CD4-positive, alpha-beta T cell treated with Interleukin-1 beta for 1 hour (primary cell): ENCODE measurements at places on chromosomes 1 and 21.
A peak's percentile ranks its signal among the peaks of the same experiment; 100 is the strongest.

GRCh38 chr1:224185208-224185607 is 2.2 kb downstream of the DEGS1 start:
- no peak for DNase-seq

DNA sequence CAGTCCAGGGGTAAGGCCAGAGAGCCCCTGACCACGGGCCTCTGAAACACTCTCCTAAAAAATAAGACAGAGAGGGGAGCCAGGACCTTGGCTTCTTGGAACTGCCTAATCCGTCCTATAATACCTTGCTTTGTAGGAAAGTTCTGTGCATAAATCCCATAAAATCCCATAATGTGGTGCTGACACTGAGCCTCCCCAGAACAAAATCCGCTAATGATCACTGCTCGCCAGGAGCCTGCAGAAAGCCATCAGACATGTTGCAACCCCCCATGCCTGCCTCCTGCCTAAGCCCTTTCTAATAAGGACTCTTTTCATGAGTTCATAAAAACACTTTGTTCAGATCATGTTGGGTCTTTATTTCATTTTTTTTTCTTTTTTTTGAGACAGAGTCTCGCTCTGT is 9.3 kb upstream of the DHRS3 start:
- no peak for DNase-seq

GRCh38 chr1:218813237-218813636 is 360.4 kb upstream of the LYPLAL1 start:
- DNase-seq, result no peak

DNA sequence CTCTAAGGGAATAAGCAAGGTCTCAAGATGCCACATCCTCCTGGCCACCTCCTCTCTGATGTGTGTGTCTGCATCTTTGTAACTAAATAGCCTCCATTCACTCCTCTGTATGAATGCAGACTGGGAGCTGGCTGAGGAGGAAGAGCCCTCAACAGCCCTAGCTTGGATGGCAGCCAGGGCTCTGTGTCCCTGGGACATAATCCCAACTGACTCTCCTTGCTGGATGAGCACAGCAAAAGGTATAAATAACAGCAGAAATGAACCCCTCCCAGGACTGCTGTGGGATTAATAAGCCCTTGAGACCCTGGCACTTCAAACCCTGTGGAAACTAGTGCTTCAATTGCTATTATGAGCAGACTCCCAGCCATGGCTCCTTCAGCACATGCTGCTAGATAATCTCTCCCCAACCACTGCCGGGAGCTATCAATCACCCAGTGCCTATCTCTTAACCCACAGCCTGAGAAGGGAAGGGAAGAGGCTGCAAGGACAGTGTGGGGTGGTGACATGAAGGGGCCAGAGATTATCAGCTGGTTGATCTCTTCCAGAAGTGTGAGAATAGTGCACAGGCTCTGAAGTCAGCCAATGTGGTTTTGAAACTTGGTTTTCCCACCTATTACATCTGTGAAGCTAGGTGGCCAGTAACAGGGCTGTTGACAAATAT is 152.2 kb downstream of the TNR start:
- no peak for DNase-seq

DNA sequence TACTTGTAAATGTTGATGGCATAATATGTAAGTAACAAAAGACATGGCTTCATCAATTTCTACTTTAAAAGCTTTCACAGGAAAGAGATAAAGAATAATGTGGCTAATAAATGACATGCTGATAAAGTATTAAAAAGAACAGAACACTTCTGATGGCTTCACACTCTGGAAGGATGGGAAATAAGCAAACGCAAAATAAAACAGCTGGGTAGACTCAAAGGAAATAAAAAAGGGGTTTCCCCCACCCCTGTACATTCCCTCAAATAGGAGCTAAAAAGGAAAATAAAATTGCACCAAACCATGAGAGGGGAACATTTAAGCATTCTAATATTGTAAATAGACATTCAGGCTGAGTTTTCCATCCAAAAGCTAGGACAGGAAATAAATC is 27.0 kb upstream of the DYRK1A start:
- no peak for DNase-seq

- DNase-seq, result no peak
Observed at GRCh38 chr1:226700861-226701260, 38.2 kb downstream of the ITPKB start.

GRCh38 chr1:226603022-226603857 is 54.7 kb downstream of the STUM start:
- DNase-seq, result no peak

- DNase-seq, result no peak
Observed at GRCh38 chr21:31975491-31975890, 102.7 kb downstream of the HUNK start.

DNA sequence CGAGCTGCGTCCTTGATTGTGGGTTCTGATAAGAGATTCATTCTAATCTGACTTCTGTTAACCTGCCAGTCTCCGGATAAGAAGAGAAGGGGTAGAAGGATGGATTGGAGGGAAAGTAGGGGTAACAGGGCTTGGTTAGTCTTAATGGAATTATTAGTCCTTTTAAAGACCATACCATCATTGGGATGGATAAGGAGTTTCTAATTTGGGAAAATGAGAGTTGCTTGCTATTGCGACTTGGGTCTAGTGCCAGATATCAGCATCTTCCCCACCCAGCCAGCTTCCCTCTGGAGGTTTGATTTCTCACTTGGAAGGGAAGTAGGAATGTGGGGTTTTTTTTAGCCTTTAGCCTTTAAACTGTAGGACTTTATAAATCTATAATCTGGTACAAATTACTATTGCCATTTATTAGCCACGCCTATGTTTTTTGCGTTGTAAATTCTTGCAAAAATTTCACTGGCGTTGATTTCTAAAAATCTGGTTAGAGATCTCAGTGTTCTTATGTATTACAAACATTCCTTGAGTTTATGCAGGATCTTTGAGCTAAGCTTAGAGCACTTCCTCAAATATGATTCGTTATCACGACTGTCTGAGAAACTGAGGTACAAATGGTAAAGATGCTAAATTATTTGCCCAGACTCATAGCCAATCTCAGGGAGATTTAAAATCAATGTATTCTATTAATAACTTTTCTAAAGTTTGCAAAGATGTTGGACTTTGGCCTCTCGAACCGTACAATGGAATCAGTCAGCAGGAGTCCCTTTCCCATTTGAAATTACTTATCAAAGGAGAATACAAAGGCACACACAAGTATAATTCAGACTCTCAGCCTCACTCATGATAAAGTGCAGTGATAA is 1.3 kb downstream of the FAM20B start:
- no peak for DNase-seq

DNA sequence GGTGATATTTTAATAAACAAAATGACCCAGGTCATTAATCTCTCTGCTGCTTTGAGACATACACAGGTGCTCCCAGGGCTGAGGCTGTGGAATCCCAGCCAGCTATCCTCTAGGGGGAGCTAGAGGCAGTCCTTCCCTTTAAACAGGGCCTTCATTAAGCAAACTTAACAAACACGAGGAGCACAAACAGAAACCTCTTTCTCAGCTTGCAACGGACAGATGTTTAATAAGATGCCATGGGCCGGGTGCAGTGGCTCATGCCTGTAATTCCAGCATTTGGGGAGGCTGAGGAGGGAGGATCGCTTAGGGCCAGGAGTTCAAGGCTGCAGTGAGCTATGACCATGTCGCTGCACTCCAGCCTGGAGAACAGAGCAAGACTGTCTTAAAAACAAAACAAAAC is 106.7 kb downstream of the HIVEP3 start:
- peak; percentile 56 for DNase-seq

DNA sequence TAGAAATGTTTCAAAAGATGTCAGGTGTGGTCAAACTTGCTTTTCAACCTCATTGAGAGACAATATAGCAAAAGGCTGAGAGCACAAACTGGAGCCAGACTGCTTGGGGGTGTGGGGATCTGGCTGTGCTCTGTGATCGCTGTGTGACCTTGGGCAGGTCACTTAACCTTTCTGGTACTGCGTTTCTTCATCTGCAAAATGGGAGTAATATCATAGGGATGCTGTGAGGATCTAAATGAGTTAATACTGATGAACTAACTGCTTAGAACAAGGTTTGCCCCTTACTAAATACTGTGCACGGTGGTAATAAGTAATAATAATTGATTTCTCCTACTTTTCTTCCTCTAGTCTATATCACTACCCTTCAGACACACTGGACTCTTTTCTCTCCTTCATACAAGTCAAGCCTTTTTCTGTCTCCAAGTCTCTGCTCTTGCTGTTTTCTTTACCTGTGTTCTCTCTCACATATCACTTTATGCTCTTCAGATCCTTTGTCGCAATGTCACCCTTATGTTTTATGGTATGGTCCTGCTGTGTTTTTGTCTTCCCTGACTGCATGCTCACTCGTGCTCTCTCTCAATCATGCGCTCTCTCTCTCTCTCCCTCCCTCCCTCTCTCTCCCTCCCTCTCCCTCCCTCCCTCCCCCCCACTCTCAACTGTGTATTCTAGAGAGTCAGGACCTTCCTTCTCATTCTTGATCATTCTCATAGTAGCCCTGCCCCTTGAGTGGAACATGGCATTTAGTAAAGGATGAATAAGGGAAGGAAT is 3.3 kb downstream of the MGST3 start:
- no peak for DNase-seq

DNA sequence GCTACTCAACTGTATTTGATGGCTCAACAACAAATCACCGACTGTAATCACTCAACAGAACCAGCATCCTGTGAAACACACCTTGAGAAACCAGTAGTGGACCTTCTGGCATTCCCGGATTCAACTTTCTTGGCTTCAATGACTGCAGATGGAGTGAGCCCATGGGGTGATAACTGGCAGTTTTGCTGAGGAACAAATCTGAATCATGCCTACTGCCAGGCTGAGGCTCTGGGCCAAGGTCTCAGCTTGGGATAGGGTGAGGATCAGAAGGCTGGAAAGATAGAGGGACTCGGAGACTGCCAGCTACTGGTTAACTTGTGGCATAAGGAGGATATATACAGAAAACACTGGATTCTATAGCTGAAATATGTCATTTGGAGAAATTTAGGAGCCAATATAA is 63.5 kb upstream of the DIRAS3 start:
- no peak for DNase-seq

GRCh38 chr1:10583641-10584040 is 108.9 kb downstream of the PEX14 start:
- no peak for DNase-seq

GRCh38 chr1:156560585-156561163 is 11.7 kb downstream of the IQGAP3 start:
- no peak for DNase-seq

GRCh38 chr1:222357252-222357651 is 190.7 kb downstream of the HHIPL2 start:
- no peak for DNase-seq

- no peak for DNase-seq
Observed at GRCh38 chr1:200250469-200250868, 159.4 kb downstream of the ZNF281 start.

- no peak for DNase-seq
Observed at GRCh38 chr1:12519693-12520364, 98.2 kb downstream of the DHRS3 start.

GRCh38 chr1:15014516-15014915 is 139.0 kb upstream of the TMEM51 start:
- no peak for DNase-seq

GRCh38 chr1:58084266-58084665 is 462.3 kb downstream of the OMA1 start:
- DNase-seq, result no peak
